ENCODE measurements at places on chromosomes 3 and 15. TPM values are rescaled to one million over a fixed set of nuclear protein-coding genes. Genes with fewer than 3 reads are reported as not detected.

GNAT1 gene
- 0.07 TPM for polyA plus RNA-seq

FOXL2 gene
- polyA plus RNA-seq = not detected

IL17RB gene
- 0.81 TPM for polyA plus RNA-seq

SNRPN gene
- 14.3 TPM for polyA plus RNA-seq

CTXN2 gene
- polyA plus RNA-seq = not detected

ZNF621 gene
- polyA plus RNA-seq = 5.8 TPM
